ENCODE measurements at places on chromosomes 12 and 14.

DNA sequence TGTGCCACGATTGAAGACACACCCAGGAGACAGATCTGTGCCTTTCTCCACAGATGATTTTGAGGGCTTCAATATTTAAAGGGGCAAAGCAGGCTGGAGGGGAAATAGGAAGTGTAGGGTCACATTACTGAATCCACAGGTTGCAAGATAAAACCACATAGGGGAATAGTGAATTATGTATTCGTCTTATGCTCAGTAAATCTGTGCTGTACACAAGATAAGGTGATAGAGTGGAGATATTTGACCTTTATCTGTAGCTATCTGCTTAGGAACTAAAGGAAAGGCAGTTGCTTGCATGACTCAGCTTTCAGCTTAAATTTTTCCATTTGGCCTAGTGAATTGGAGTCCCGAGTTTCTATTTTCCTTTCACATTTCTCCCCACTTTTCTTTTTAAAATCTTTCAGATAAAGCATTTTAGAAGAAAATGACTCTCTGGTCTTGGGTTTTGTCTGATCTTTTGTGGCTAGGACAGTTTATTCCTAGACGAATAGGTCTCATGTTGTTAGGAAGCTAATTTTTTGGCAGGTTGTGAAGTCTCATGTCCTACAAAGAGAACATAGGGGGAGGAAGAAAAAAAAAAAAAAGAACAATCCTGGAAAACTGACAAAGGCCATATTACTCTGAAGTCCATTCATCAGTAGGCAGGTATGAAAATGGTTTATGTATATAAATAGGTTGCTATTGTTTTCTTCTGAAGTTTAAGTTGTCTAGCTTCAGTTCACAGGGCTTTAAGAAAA lies 55.4 kb downstream of the FBXO33 start:
- DNase-seq: no peak

GRCh38 chr12:73935817-73936216 lies 601.8 kb upstream of the ATXN7L3B start:
- DNase-seq: peak; percentile 98

DNA sequence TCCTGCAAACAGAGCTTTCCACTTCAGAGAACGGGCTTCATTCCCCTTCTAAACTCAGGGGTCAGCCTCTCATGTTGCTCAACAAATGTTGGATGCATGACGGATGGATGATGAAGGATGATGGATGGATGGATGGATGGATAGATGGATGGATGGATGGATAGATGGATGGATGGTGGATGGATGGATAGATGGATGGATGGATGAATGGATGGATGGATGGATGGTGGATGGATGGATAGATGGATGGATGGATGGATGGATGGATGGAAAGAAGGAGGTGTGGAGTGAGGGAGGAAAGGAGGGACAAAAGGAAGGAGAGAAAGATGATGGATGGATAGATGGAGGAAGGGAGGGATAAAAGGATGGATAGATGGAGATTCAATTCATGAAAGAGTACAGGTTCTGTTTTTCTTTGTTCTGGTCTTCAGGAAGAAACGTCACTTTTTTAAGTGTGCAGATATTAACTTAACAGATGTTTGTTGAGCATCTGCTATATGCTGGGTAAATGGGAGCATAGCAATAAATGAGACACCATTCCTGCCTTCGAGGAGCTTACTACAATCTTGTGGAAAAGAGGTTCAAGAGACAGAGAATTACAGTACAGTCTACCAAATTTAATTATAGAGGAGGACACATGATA lies 41.7 kb upstream of the PRIMA1 start:
- no peak for DNase-seq

DNA sequence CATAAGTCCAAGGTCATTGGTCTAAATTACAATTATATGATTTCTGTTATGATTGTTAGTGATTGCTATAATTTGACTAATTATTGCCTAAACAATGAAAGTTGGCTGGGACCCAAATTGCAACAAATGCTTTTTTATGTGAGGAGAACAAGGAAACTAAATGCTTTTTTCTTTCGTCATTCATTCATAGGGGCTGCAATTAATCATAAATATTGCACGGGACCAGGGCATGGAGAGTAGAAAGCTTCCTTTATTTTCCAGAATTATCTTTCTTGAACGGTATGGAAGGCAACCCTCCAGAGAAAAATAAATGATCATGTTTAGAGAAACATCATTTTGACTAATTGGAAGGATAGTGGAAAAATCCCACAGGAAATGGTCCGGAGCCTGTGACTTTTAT lies 32.6 kb upstream of the ARHGAP5 start:
- no peak for DNase-seq

GRCh38 chr12:66058554-66058953 lies 72.0 kb downstream of the LLPH start:
- no peak for DNase-seq

DNA sequence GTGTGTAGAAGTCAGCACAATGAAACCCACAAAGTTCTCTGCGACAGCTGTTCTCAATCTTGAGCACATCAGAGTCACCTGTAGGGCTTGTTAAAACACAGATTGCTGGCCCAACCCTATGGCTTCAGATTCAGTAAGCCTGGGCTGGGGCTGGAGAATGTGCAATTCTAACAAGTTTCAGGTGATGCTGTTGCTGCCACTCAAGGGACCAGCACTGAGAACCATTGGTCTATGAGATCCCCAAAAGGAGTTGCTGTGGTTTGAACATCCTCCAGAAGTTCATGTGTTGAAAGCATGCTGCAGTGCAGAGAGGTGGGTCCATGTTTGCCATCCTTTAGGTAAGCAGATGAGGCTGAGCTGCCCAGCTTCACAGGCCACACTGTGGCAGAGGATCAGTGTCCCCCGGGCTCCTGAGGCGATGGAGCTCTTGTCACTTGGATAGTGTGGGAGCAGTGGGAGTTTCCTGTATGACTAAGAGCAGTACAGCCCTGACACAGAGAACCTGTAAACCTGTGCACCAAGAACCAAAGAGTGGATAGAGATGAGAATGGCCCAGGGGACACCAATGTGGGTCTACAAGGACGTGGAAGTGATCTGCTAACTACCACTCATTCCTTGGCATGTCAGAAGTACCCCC lies 8.0 kb upstream of the RTRAF start:
- DNase-seq: no peak

DNA sequence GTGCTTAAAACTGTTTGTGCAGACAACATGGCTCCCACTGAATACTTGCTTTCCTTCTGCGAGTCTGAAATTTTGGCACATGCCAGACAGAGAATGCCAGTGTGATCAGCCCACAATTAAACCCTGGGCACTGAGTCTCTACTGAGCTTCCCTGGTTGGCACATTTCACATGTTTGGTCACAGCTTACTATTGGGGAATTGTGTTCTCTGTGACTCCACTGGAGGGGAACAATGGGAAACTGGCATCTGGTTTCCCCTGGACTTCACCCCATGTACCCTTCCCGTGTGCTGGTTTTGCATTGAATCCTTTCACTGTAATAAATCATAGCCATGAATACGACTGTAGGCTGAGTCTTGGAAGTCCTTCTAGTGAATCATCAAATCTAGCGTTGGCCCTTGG lies 64.9 kb downstream of the EFCAB11 start:
- DNase-seq: no peak

- DNase-seq: peak; percentile 61
Observed at GRCh38 chr14:93906341-93907329, 20.5 kb upstream of the FAM181A start.

DNA sequence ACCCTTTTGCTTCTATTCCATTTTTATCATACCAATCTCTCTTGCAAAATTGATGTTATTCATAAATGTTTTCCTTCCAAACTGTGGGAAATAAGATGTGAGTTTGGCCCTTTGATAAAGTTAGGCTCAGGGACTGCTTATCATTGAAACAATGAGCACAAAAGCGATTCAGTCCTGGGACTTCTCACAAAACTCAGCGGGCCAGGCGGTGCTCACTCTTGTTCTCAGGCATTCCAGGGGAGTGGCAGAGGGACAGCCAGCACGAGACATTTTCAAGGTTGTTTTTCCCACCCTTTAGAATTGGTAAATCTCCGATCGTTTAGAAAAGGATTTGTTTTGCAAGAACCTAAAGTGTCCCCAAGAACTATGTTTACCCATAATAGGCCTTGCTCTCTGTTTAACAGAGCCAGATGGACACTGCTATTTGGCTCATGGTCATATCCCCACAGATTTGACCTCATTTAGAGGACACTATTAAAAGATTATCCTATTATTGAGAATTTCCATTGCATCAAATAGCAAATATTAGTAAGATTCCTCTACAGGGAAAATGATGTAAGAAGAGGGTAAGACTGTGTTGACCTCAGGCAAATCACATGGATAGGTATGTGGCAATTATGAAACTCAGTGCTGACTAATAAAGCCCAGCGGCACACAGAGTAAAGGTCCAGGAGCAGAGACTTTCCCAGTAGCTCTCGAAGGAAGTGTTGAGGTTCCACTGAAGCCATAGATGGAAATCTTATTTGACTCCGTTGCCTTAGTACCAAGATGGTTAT lies 102.7 kb upstream of the USP44 start:
- DNase-seq: no peak

GRCh38 chr14:105528586-105529318 lies 2.4 kb downstream of the TMEM121 start:
- DNase-seq: no peak

GRCh38 chr14:98555440-98555839 lies 716.6 kb downstream of the BCL11B start:
- DNase-seq: no peak

GRCh38 chr12:74846116-74846515 lies 308.5 kb downstream of the ATXN7L3B start:
- DNase-seq: no peak

GRCh38 chr14:80387563-80387981 lies 176.3 kb upstream of the DIO2 start:
- DNase-seq: no peak

DNA sequence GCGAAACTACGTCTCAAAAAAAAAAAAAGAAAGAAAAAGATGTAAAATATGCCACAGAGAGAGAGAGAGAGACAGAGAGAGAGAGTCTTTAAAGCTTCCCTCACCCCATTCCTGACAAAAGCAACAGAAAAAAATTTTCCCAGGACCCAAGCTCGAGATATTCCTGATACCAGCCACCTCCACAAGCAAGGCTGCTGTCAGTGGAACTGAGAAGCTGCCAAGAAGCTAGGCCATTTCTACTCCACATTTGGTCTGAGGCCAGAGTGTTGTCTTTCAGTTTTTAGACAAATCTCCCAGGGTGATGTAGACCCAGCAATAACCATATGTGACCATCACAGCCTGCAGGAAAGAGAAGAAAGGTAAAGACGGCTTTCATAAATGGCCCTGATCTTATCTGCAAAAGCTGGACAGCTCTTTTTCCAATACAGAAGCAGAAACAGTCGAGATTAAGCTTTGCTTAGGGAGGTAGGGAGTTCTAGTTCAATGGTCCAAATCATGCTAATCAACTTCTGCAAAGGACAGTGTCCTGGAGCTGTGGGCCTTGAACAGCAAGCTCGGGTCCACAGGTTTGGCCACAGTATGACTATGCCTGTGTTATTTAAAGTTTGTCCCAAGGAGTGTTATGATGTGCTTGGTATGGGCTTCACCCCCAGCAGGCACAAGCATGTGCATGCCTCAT lies 130.3 kb upstream of the NUDT4 start:
- DNase-seq: no peak

DNA sequence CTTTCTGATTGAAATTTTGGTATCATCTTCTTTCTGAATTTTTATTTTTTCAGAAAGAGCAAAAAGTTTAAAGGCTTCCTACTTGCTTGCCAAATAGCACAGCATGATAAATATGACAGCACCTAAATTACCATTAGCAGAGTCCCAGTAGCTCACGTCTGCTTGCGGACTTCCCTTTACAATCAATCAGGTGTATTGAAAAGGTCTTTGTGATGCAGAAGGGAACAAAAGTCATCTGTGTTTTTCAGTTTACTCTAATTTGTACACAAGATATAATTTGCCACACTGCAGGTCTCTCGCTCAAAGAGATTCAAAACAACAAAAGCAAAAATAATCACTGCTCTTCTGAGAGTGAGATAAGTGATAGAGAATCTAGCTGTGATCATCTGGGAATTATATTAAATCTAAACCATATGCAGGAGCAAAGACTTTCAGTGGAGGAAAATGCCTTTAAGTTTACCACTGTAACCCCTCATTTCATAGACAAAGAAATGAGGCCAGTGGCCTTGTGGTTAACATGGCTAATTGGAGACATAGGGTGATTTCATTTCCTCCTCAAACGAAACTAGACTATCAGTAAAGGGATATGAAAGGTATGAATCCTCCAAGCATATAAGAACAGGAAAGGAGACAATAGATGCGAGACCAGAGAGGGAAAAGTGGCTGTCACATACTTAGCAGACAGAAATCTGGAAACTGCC lies 240.8 kb upstream of the TMPO start:
- DNase-seq: no peak

DNA sequence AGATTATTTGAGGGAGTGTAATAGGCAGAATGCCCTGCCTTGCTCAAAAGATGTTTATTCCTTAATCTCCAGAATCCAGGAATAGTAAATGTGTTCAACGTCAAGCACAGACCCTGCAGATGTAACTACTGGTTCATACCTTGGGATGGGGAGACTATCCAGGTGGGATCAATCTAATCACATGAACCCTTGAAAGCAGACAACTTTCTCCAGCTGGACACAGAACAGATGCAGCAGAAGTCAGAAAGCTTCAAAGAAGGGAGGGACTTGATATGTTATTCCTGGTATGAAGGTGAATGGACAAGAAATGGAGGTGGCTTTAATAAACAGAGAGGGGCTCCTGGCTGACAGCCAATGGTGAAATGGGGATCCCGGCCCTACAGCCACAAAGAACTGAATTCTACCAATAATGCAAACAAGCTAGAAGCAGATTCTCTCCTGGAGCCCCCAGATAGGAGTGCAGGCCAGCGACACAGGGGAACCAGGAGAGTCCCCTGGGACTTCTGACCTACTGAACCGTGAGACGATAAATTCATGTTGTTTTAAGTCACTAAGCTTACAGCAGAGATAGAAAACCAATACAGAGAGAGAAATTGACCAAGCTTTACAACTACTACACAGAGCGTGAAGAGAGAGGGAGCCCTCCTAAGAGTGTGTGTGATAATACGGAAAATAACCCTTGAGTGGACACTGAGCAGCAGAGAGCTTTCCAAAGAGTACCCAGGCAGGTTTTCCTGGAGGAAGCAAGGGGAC lies 133.5 kb upstream of the TMEM132C start:
- DNase-seq: peak; percentile 88

- no peak for DNase-seq
Observed at GRCh38 chr12:1428671-1429070, 165.7 kb downstream of the FBXL14 start.

- DNase-seq: no peak
Observed at GRCh38 chr12:94730847-94731246, 80.5 kb upstream of the TMCC3 start.

GRCh38 chr14:34888186-34888585 lies 13.0 kb upstream of the BAZ1A start:
- no peak for DNase-seq

DNA sequence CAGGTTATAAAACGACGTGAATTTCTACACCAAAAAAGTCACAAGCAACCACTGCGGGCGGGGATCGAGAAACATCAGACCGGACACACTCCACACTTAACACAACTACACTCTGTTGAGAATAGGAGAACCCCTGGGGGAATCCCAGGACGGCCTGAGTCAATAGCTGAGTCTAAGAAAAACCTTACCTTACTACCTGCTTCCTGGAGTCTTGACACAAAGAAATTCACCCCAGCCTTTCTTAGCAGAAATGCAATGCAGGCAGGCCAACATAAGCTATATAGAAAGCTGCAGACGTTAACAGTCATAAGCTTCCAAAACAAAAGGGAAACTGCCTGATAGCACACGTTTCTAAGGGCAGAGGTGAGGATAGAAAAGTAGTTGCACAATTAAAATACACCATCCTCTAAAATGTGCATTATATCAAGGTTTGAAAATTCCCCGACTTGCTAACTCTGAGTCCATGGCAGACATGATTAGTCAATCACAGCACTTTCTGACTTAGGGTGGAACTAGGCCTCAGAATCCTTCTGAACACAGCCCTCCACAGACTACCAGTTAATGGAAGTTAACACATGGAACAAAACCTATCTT lies 68.0 kb downstream of the CCDC88C start:
- DNase-seq: no peak
